ENCODE measurements at places on chromosomes 4 and X.
A peak's percentile ranks its signal among the peaks of the same experiment; 100 is the strongest.

DNA sequence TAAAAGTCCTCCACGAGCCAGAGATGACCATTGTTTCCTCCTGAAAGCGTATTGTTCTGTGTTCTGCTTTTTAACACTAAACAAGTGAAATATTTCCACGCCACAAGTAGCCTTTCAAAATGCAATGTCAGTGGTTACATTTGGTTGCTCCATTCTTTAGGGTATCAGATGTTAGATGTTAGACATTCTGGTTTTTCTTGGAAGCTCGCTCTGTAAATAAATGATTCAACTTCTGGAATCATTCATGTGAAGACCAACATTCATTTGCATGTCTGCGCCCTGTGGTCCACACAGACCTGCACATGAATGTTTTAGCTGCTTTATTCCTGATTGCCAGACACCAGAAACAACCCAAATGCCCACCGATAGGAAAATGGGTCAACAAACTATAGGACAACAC is 38.0 kb upstream of the HELT start:
- no peaks in the 10 kb centered on the region for H3K4me1 ChIP-seq
- H3K27me3 ChIP-seq: peaks cover 3% of the 10 kb centered on the region
- no peaks in the 10 kb centered on the region for H3K36me3 ChIP-seq
- H3K27ac ChIP-seq: no peak overlapping the region
- DNase-seq: no peak

GRCh38 chr4:74830928-74831327 is 36.6 kb upstream of the BTC start:
- H3K27me3 ChIP-seq: no peaks in the 10 kb centered on the region
- H3K4me1 ChIP-seq: no peaks in the 10 kb centered on the region
- no peak for DNase-seq
- H3K36me3 ChIP-seq: no peaks in the 10 kb centered on the region
- no peak overlapping the region for H3K4me3 ChIP-seq
- no peak overlapping the region for H3K27ac ChIP-seq

DNA sequence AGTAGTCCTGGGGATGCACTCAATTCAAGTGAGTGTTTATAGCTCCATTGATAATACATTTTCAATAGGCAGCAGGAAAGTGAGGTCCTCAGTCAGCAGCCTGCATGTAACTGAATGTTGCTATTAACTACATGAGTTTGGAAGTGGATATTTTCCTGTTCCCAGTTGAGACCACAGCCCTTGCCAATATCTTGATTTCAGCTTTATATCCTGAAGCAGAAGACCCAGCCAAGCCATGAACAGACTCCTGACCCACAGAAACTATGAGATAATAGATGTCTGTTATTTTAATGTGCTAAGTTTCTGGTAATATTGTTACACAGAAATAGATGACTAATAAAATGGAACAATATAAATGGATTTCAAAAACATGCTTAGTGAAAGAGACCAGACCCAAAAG is 63.7 kb downstream of the VSIG4 start:
- no peak for DNase-seq
- no peaks in the 10 kb centered on the region for H3K27me3 ChIP-seq
- no peak overlapping the region for H3K27ac ChIP-seq
- H3K36me3 ChIP-seq: no peaks in the 10 kb centered on the region
- H3K4me3 ChIP-seq: no peak overlapping the region

- DNase-seq: peak; percentile 21
- no peaks in the 10 kb centered on the region for H3K4me1 ChIP-seq
Measured at GRCh38 chr4:108943976-108944591, 181.2 kb upstream of the ETNPPL start.

DNA sequence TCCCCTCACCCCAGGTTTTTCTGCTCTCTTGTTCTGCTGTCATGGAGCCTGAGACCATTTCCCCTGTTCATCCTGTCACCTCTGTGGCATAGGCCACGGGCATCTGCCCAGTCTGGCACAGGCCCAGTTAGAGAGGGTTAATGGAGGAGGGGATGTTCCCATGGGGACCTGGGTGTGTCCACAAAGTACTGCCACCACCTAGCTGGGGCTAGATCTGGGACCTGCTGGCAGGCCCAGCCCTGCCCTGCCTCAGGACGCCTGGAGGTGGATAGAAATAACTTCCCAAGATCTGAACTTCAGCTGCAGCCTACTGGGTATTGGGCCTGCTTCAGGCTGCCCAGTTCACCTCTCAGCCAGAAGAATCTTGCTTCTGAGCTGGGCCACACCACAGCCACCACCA is 13.5 kb downstream of the EFNB1 start:
- H3K36me3 ChIP-seq: peaks cover 75% of the 10 kb centered on the region
- H3K27ac ChIP-seq: peak overlapping the region; percentile 60
- H3K4me1 ChIP-seq: no peaks in the 10 kb centered on the region
- no peaks in the 10 kb centered on the region for H3K27me3 ChIP-seq
- peak; percentile 80 for DNase-seq

- H3K27me3 ChIP-seq: peaks cover 13% of the 10 kb centered on the region
- DNase-seq: no peak
- H3K36me3 ChIP-seq: no peaks in the 10 kb centered on the region
Measured at GRCh38 chr4:127629371-127629770, 3.4 kb upstream of the INTU start.
